ENCODE measurements at places on chromosomes 3 and 15.

DNA sequence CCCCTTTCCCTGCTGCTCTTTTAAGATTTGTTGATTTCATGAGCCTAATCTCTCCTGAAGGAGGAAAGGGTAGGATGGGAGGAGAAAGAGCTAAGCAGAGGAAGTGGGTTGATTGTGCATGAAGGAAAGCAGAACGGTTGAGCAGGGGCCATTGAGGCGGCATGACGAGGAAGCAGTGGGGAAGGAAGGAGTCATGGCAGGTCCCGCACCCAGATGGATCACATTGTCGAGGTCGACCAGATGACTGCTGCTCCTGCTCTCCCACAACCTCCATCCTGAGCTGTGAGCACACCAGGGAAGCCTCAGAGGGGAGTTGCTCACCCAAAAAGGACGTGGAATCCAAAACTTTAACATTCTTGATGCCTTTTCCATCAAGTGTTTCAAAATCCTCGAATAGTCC lies 42.8 kb downstream of the ABTB1 start:
- DNase-seq: no peak

GRCh38 chr3:129892486-129892856 lies 1.0 kb downstream of the TMCC1 start:
- peak; percentile 16 for DNase-seq

DNA sequence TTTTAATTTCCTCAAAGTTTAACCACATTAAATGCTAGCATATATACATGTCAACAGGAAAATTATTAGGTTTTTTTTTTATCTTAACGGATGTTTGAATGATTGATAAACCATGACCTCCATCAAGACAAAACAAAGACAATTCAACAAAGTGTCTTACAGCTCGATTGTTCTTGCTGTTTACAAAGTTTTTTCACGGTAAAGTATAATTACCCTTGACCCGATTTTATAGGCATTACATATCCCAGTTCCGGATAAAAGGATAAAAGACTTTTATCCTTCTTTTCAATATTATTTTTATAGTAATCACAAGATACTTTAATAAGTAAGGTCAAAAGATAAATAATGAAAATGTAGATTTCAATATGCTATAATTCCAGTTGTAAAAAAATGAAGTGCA lies 96.9 kb downstream of the RORA start:
- no peak for DNase-seq

DNA sequence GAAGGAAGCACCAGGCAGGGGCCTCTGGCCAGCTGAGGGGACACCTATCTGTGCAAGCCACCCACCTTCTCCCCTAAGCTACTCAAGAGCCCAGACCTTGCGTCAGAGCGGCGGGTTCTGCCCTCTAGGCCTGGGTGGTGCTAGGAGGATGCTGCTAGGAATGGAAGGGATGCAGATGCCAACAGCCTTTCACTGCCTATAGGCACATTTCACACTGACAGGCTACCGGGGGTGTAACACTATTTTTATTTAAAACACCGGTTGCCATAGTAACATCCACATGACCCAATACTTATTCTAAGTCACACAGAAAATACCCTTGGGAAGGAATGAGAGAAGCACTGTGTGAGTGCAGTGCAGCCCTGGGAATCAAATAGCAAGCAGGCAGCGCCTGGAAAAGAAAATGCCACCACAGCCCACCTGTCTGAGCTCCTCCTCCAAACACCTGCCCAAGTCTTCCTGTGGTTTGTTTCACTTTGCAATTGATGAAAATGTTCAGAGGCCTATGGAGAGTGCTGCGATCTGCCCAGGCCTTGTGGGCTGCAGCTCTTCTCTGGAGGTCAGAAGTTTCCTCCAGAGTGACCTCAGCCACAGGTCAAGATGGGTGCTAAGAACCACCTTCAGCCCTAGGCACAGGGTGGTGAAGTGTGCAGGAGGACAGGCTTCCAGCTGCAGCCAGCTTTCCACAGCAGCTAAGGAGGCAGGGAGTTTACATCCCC lies 113.5 kb upstream of the TOPAZ1 start:
- no peak for DNase-seq

- no peak for DNase-seq
These were observed 6.6 kb upstream of the INAFM2 start for GRCh38 chr15:40316931-40317330.

DNA sequence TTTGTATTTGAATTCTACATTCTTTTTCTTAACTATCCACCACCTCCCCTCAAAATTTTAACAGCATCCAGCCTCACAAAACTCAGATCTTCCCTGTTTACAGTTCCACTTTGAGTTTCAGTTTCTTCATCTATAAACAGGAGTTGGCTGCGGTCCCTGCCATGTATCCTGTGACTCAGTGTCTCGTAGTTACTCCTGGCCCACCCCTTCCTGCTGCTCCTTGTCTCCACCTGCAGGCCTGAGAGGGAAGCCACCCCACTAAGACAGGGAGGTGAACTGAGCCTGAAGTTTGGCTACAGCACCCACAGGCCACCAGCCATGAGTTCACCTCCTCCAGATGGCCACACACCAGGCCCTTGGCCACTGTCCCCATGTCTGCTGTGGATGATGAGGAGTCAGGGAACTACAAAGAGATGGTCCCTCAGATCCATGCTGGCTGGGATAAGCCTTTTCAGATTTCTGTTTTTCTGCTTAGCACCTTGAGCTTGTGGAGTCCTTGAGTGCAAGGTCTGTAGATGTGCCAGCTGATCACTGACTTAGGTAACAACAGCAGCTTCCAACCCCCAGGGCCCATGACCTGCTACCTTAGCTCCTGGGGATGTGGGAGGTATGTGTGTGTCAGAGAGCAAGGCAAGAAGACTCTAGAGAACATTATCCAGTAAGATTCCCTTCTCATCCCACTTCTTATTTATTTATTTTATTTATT lies 37.5 kb downstream of the CD86 start:
- no peak for DNase-seq

GRCh38 chr15:28022181-28022580 lies 76.9 kb downstream of the OCA2 start:
- no peak for DNase-seq

GRCh38 chr15:80455668-80456442 lies 51.7 kb downstream of the ARNT2 start:
- DNase-seq: peak; percentile 53

DNA sequence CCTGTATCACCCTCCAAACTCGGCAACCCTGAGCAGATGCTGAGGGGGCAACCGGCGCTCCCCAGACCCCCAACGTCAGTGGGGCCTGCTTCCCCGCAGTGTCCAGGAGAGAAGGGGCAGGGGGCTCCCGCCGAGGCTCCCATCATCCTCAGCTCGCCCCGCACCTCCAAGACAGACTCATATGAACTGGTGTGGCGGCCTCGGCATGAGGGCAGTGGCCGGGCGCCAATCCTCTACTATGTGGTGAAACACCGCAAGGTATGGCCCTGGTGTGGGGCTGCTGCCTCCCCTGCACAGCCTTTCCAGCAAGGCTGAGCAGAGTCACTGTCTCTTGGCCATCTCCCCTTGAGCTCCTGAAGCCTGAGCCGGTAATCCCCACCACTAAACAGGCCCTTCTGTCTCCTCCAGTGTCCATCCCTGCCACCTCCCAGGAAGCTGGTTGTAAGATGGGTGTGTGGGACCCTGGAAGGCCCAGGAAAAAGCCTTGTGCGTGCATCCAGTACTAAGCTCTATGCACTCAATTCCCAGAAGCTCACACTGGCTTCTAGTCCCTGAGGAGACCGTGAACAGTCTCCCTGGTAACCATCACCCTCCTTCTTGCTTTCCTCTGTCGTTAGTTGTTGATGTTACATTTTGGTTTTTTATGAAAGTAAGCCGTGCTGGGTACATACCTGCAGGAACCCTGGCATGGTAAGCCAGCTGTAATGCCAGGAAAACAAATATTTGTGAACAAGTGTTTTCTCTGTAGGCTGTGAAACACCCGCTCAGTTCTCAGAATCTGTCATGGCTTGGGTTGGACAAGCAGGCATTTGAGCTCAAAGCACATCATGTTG lies 63.3 kb downstream of the BOC start:
- no peak for DNase-seq
